ENCODE measurements at places on chromosomes 1 and 21. TPM values are rescaled to one million over a fixed set of nuclear protein-coding genes. Genes with fewer than 3 reads are reported as not detected.
A peak's percentile ranks its signal among the peaks of the same experiment; 100 is the strongest.

MPZL1 gene
- total RNA-seq = 97.5 TPM

F3 gene
- total RNA-seq = 18.4 TPM

AURKAIP1 gene
- 117 TPM for total RNA-seq

- ATAC-seq = no peak
Measured at GRCh38 chr1:177001556-177001955, 163.0 kb downstream of the ASTN1 start.

DNA sequence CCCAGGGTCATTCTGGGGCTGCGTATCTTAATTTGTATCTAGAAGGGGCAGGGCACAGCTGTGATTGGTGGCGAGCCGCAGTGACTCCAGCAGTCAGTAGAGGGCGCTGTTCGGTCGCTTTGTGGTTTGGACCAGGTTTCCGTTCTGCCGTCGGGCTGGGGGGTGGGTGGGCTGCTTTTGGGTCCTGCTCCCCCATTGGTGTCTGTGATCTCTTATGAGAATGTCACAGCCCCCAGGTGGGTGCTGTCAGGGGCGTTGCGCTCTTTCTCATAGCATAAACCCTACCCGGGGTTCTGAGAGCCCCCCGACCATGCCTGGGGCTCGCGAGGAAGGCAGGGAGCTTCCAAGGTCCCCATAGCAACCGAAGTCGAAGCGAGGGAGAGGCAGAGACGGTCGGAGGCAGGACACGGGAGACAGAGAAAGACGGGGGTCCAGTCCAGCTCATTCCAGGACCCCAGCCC, 5.4 kb downstream of the TFF3 start:
- ATAC-seq = peak; percentile 62

- peak; percentile 90 for ATAC-seq
Measured at GRCh38 chr1:96416111-96416595, 305.4 kb upstream of the PTBP2 start.

Data from esophagus mucosa (tissue), 1 donor.